NCI-H1930 (cell line): ENCODE measurements at places on chromosomes 2 and 18.

GRCh38 chr2:81242501-81242900 is 937.9 kb upstream of the LRRTM1 start:
- DNase-seq: no peak

- DNase-seq: no peak
Observed at GRCh38 chr2:105858868-105859693, 114.4 kb downstream of the NCK2 start.

GRCh38 chr18:71011389-71011788 is 722.5 kb downstream of the SOCS6 start:
- no peak for DNase-seq

GRCh38 chr2:20665243-20666004 is 1.5 kb upstream of the GDF7 start:
- DNase-seq: no peak

DNA sequence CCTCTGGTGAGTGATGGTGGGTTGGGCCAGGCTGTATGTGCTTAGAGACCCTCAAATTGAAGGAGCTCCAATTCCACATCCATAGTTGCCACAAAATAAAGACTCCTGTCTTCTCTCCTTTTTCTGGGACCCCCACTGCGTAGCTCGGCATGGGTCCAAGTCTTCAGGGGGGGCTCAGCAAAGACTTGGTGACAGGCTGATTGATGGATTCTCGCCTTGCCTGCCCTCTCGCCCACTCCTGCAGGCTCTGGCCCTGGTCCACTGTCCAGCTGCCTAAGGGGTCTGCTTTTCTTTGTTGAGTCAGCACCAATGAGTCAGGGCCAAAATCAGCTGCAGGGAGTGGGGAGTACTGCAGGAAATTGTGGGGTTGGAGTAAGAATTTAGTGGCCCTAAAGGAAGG is 21.5 kb downstream of the RPL37A start:
- no peak for DNase-seq

GRCh38 chr18:49612515-49613033 is 50.7 kb downstream of the LIPG start:
- DNase-seq: no peak

GRCh38 chr2:220521551-220521950 is 894.1 kb downstream of the SLC4A3 start:
- DNase-seq: no peak

DNA sequence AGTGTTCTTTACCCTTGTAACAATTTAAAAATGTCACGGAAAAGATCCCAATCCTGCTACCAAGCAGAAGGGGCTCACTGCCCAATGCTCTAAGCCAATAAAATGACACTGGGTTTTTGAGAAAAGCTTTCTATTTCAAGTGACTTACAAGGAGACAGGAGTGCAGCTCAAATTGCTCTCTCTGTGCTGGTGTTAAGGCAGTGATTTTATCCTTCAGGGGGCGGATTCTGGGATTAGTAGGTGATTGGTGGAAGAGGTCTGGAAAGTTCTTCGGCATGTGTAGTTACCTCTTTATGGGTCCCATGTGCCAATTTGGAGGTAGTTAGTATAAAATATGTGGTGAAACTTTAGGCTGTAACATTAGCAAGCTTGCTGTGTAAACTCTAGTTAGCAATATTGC is 27.4 kb upstream of the MCM6 start:
- DNase-seq: no peak

DNA sequence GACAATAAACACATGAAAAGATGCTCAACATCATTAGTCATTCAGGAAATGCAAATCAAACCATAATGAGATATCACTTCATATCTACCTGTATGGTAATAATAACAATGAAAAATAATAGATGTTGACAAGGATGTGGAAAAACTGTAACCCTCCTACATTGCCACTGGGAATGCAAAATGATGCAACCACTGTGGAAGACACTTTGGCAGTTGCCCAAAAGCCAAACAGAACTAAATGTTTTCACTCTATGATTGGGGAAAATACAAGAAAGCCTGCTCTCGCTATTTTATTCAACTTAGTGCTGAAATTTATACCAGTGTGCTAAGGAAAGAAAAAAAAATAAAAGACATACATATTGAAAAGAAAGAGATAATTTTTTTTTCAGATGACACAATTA is 934.5 kb downstream of the CNTNAP5 start:
- DNase-seq: no peak

GRCh38 chr18:69400976-69401225 is 213 bp downstream of the DOK6 start:
- no peak for DNase-seq

DNA sequence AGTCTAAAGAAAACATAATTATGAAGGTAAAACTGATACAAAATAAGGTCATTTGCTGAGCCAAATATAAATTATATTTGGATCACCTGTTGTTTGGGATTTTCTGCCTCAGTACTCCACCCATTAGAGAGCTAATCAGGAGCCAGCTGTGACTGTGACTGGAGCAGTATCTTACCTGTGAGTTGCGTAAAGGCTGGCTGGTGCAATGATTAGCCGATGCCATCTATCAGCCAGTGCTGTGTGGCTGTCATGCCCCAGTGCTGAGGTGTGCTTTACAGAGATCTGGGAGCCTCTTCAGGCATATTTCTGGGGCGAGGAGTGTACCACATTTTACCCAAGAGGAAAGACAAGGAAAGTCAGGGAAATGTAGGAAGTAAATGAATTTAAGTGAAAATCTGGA is 191.8 kb downstream of the LRRTM1 start:
- no peak for DNase-seq

DNA sequence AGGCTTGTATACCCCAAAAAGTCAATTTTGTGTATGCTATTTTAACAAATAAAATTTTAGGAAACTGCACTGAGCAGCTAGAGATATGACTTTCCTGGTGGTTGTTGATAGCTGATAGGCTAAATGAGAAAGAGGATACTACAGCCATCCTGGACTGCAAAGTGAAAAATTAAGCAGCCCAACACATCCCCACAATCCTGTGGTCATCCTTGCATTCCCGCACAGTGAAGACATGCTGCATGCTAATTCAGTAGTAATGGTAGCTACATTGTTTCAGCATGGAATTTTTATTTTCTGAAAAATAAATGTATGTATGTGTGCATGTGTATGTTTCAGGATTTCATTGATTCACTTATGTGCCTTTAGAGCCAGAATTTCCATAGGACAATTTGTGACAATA is 124.2 kb upstream of the CCDC68 start:
- no peak for DNase-seq

DNA sequence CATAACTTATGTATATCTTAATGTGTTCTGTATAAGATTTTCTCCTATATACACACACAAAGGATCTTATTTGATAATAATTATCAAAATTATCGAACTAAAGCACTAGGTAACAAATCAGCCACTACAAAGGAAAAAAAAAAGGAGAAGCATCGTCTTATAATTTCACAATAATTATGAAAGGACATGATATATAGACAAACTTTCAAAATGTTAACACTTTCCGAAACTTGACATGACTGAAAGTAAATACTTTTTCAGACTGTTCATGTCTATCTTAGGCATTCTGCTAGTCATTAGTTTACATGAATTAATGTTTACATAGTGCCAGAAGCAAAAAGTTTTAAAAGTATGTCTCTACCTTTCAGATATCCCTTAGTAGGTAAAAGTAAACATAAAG is 7.3 kb upstream of the NR4A2 start:
- no peak for DNase-seq

GRCh38 chr18:78503129-78503528 is 476.5 kb upstream of the SALL3 start:
- DNase-seq: no peak

DNA sequence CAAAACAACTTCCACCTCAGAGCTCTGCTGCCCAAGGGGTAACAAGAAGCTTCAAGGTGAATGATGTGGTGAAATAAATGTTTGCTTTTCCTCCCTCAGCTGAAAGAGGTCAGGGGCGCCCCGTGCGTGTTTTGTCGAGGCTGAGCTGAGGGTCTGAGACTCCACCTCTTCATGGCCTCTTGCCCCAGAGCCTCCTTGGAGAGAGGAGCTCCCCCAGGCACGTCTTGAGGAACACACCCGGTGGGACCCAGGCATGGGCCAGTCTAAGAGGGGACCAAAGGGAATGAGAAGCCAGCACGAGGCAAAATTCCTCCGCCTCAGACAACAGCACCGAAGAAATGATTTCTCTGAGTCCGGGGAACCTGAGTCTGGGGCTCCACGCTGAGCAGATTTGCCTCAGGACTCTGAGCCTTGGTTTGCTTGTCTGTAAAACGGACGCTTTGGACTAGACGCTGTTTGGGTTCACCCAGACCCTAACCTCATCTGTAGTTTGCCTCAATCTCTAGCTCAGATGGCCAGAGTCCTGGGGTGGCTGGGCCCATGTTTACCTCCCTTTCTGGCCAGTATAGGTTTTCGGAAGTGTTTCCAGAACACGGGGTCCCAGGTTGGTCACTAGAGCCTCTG is 56.4 kb upstream of the ODC1 start:
- no peak for DNase-seq

DNA sequence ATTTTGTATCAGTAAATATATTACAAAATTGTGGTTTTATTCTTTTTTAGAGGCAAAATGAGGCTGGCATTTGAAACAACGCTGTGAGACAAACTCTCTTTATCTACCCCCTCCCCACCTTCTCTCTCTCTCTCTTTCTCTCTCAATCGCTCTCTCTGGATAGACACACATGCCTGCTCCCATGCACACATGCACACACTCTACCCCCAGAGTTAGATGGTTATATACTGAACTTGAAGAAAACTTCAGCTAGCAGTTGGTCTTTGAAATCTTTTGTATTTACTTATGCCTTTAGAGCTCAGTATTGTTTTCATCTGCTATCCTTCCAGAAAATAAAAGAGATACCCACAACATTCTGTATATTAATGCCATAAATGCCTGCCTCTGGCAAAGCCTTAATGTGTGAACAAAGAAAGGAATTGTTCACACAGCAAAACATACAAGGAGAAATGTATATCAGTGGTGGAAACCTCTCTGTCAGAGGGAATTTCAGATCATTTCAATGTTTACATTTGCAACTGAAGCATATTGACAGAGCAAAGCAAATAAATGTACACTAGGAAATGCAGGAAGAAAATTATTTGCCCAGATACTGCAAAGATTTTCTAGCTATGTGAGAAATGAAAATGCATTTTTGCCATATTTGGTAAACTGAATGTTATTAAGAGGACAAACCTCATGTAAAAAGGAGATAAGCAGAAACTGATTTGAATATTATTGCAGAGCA is 217.0 kb upstream of the UBE2E3 start:
- DNase-seq: no peak

- DNase-seq: peak; percentile 70
Observed at GRCh38 chr2:20225294-20226151, 593 bp upstream of the SDC1 start.

DNA sequence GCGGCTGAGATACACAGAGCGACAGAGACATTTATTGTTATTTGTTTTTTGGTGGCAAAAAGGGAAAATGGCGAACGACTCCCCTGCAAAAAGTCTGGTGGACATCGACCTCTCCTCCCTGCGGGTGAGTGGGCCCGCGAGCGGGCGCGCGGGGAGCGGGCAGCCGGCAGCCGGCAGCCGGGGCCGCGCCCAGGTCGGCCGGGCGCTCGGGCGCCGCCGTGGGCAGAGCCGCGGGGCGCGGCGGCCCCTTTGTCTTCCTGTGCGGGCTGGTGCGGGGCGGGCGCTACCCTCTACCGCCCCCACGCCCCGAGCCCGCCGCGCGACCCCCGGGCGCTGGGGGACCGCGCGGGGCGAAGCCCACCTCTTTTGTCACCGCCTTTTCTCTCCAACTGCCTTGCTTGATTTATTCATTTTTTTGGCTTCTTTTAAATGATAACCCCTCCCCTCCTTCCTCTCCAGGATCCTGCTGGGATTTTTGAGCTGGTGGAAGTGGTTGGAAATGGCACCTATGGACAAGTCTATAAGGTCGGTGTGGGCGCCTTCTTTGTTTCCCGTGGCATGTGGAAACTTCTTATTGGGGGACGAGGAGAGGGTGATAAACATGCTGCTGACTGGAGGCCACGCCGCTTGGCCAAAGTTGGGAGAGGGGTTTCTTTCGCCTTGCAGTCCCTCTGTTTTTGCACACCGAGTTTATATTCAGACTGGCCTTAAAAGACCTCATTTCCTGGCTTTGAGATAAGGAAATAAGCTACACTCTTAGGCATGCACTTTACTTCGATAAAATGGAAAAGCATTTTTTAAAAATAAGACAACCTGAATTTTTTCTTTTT is 722 bp downstream of the MAP4K4 start:
- no peak for DNase-seq

DNA sequence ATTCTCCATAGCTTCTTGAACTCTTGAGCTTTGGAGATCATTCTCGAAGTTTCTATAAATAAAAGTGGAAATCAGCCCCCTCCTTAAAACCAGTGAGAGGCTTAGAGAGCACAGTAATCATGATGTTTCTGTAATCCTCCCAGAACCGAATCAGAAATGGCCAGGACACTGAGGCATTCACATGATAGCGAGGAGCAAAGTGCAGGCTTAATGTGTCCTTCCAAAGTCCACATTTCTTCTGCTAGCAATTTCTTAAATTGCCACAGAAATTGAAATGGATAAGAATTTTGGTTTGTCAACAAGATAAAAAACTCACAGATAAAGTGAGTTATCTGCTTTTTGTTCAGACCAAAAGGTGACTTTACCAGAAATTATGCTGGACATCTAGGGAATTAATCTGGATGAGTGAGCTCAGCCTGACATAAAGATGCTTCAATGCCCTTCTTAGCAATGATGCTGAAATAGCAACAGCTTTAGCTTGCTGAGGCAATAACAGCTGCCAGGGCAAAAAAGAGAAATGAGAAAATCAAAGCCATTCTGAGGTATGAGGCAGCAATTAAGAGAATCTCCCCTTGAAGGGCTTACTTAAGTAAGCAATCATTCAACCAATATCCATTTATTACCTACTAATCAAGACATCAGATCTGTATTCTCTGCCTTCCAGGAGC is 82.4 kb upstream of the PHLPP1 start:
- no peak for DNase-seq

DNA sequence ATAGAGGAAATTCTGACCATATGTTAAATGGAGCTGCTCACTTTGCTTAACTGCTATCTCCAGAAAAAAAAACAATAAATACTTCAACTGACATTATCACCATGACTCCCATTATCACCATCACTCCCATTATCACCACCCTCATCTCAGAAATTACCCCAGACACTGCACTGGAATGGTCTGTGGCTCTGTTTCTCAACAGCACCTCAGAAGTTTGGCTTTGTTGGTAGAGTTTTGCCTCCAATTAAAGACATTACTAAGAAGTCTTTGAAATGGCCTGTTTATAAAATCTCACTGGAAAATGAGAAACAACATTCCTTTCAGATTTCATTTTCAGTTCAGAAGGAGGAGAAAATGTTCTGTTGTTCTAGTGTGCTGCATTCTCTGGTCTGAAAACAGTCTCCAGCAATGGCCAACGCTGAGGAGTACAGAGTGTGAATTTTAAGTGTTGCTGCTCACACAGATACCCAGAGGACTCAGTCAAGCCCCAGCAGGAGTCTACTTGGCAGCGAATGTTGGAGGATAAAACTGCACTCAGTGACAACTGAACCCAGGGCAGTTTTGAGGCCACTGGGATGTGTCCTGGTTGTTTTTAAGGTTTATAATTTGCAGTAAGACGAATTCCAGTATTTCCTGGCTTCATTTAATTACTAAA is 364.5 kb upstream of the CDH2 start:
- DNase-seq: no peak

- no peak for DNase-seq
Observed at GRCh38 chr2:207944334-207944733, 81.0 kb downstream of the PLEKHM3 start.
